Mucosa of gallbladder (tissue), 1 donor: ENCODE measurements at places on chromosomes 13 and 19. TPM values are rescaled to one million over a fixed set of nuclear protein-coding genes. Genes with fewer than 3 reads are reported as not detected.

DNA sequence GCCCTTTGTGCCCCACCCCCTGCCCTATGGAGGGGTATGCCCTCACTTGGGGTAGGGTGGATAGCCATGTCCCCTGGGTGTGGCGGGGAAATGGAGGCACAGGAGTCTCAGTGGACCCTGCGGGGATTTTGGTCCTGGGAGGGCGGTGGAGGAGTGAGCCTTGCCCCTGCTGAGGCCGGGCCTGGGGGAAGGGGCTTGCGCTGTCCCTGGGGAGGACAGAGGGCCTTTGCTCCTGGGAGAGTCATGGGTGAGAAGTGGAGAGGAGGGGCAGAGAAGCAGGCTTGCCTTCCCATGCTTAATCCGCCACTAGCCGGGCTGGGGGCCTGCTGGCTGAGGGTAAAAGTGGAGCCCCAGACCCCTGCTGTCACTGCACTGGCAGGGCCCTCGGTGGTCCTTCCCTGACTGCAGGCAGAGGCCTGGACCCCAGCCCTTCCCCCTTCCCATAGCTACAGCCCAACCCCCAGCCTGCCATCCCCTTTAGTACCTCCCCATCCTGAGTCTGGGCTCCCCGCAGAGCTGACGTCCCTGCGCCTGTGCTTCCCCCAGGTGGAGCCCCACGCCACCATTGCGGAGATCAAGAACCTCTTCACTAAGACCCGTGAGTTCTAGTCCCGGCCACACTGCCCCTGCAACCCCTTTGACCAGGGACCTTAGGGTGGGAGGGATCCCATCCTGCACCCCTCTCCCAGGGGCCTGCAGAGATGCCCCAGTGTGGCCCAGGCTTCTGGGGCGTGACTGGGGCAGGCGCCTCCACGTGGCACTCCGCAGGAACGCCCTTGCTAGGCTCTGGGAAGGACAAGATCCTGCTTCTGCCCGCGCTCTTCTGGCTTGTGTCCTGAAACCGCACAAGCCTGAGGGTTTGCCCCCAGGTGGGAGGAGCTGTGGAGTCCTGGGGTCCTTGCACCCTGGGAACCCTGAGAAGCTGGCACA is 8.9 kb downstream of the NDUFB7 start:
- no peak for DNase-seq

- no peak for DNase-seq
Observed at GRCh38 chr19:47049307-47049700, 880 bp upstream of the TMEM160 start.

- DNase-seq: no peak
Observed at GRCh38 chr13:36666477-36667229, 7.2 kb upstream of the SERTM1 start.

DNA sequence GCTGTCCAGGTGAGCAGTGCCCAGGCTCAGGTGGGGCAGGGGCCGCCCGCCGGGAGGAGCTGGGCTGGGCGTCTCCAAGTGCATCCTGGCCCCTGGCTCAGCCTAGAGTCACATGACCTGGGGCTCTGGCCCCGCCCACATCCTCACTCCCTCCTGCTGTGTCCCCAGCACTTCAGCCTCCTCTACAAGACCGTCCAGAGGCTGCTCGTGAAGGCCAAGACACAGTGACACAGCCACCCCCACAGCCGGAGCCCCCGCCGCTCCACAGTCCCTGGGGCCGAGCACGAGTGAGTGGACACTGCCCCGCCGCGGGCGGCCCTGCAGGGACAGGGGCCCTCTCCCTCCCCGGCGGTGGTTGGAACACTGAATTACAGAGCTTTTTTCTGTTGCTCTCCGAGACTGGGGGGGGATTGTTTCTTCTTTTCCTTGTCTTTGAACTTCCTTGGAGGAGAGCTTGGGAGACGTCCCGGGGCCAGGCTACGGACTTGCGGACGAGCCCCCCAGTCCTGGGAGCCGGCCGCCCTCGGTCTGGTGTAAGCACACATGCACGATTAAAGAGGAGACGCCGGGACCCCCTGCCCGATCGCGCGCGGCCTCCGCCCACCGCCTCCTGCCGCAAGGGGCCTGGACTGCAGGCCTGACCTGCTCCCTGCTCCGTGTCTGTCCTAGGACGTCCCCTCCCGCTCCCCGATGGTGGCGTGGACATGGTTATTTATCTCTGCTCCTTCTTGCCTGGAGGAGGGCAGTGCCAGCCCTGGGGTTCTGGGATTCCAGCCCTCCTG is 16.8 kb upstream of the CELF5 start:
- DNase-seq: no peak

GRCh38 chr13:64540468-64540867 is 2689.7 kb downstream of the PCDH9 start:
- DNase-seq: no peak

DNA sequence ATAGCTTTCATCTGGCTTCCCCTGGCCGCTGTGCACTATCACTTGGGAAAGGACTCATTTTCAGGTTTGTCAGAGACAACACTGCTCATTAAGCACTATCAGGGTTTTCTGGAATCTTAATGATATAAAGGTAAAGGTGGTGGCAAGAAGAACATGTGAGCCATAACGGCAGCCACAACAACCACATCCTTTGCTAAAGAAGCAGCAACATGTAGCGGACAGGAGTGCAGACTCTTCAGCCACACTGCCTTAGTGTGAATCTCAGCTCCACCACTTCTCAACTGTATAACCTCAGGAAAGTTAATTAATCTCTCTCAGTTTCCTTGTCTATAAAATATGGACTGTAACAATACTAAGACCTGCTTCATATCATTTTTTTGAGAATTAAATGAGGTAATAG is 24.1 kb upstream of the MIR17HG start:
- no peak for DNase-seq

GRCh38 chr13:112669881-112670499 is 19.8 kb upstream of the ATP11A start:
- peak; percentile 52 for DNase-seq

DNA sequence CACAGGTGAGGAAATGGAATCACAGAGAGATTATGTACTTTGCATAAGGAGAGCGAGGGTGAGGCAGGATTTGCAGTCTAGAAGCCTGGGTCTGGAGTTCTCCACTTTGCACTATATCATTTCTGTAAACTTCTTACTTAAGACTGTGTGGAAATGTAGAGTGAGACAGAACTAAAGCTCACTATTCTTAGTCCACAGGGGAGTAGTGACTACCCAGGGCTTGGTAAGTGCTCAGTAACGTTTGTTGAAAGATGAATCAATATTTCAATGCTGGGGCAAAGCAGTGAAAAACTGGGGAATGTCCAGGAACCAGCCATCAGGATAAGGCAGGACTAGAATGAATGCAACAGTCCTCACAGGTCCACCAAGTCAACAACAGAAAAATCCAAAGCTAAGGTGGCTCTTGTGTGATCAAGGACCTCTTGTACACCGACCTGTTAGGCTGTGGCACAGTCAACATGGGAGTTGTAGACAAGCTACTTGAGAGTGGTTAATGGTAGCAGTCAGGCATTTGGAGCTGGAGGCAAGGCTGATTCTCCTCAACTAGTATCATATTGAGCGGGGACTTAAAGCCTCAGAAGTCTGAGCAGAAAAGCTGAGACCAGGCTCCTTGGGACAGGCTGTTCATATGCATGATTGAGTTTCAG is 929 bp upstream of the TNFSF13B start:
- DNase-seq: no peak

DNA sequence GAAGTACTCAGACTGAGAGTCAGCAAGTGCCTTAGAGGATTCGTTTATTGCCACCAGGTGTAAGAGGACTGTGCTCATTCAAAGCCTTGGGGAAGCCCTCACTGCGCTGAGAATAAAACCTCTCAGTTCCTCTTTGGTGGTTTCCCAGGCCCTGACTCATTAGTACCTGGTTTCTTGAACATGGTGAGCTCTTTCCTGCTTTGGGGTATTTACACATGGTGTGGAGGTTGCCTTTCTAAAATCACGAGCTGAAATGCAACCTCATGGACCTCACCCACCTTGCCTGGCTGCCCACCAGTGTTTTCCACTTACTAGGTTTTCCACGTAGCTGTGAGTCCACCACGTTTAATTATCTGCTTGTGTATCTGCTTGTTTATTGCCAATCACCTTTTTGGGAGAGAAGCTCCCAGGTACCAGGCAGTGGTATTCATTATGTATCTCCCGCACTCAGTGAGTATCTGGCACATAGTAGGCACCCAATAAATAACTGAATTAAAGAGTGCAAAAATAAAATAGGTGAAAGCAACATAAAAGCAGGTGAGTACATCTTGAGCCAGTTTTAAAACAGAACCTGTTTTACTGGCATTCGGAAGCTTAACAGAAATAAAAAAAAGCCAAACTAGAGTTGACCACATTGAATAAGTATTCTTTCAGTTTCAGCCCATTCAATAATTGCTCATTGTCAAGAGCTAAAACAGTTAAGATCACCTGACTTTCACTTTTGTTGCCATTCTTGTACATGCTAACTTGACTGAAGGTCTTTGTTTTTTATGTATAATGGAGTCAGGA is 533.0 kb downstream of the MYO16 start:
- no peak for DNase-seq

DNA sequence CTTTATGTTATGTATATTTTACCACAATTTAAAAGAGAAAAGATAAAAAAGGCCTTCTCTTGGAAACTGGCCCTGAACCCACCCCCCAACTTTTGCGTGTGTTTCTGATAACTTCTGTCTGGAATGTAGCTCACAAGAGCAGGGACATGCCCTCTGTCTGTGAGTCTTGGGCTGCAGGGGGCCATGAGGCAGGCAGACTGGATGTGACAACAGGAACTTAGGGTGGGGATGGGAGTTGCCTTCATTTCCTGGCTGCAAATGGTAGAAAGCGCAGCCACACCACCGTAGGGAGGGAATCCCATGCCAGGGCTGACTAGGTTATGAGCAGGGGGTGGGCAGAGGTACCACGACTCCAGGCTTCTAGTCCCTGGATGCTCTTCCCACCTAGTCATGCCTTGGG is 21.9 kb downstream of the CILP2 start:
- no peak for DNase-seq

GRCh38 chr19:3075605-3076431 is 13.5 kb upstream of the TLE5 start:
- peak; percentile 54 for DNase-seq

DNA sequence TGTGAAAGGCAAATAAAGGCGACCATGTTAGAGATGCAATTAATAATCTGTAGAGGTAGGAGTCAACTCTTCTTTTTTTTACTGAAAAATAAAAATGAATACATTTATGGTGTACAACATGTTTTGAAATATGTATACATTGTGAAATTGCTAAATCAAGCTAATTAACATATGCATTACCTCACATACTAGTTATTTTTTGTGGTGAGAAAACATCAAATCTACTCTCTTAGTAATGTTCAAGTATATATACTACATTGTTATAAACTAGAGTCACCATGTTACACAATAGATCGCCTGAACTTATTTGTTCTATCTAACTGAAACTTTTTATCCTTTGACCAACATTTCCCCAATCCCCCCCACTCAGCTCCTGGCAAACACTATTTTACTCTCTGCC is 143.2 kb downstream of the POU4F1 start:
- DNase-seq: no peak

GRCh38 chr13:59111751-59112171 is 1052.0 kb downstream of the DIAPH3 start:
- no peak for DNase-seq

DNA sequence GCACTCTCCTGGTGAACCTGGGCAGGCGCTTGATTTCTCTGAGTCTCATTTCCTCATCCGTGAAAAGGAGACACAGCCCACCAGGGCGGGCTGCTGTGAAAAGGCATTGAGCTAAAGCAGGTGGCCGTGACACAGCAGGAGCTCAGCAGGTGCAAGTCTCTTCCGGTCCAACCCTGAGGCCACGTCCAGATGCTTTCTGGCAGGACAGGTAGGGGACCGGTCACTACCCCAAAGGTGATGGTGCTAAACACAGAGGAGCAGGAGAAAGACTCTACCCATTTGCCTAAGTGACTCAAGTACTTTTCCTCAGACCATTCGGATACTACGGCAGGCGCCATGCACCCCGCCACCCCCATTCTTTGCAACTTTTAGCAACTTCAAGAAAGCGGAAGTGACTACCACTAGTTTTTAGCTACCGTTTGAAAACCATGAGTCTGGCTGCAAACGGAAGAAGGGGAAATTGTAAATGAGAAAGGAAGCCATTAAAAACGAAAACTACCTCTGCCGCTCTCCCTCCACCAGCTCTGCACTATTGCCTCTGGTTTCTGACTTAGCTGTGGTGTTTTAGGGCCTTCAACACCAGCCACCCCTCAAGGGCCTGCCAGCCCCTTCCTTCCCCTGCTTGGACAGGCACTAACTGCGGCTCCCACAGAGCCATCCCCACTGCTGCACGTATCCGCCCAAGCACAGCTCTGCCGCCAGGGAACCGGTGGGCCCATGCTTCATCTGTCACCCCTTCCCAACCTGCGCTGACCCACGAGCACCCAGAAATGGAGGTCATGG is 4.8 kb downstream of the PPP6R1 start:
- no peak for DNase-seq

DNA sequence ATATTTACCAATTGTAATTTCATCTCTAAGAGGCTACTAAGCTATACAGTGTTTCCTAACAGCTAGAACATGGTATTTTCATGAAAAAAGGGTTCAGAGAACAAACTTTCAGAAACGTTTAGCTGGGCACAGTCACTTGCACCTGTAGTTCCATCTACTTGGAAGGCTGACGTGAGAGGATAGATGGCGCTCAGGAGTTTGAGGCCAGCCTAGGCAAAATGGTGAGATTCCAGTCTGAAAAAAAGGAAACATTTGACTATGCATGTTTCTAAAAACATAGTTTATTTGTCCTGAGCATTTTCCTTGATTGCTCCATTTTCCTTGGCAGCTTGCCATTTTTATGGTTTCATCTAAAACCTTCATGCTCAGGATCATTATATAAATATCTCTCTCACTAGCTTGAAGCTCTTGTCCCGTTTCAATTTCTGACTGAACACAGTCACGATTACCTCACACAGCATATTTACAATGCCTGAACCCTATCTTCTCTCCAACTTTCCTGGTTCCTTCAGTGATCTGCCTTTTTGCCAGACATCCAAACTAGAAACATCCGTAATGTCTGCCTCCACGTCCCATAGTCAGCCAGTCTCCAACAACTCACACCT is 200.8 kb downstream of the RGCC start:
- DNase-seq: no peak

DNA sequence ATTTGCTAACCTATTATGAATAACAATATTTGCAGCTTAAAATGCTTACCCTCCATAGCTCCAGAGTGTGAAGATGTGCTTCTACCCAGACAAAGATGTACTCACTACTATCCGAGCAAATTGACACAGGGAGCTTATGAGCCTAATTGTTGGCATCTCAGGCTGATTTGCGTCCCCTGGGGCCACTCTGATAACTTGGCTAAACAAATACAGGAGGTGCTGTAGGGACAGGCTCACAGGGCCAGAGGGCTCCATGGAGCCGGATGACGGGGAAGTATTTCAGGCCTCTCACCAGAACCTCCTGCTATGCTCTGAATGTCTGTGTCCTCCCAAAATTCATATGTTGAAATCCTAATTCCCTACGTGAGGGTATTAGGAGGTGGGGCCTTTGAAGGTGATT is 26.7 kb upstream of the C19orf12 start:
- DNase-seq: no peak

Gene PNMA8B
- total RNA-seq: 5.3 TPM

Gene SIAH3
- total RNA-seq: 0.06 TPM

Gene ZNF844
- total RNA-seq: 12.2 TPM

Gene WDR88
- total RNA-seq: not detected

Gene LRRC8E
- total RNA-seq: 4.1 TPM

Gene FARP1
- 112 TPM for total RNA-seq

Gene CRTC1
- total RNA-seq: 23.6 TPM

Gene F2RL3
- total RNA-seq: 2.9 TPM

Gene LRFN3
- 23.7 TPM for total RNA-seq

Gene GPR12
- total RNA-seq: not detected
